ENCODE measurements at places on chromosomes 2 and 18.

DNA sequence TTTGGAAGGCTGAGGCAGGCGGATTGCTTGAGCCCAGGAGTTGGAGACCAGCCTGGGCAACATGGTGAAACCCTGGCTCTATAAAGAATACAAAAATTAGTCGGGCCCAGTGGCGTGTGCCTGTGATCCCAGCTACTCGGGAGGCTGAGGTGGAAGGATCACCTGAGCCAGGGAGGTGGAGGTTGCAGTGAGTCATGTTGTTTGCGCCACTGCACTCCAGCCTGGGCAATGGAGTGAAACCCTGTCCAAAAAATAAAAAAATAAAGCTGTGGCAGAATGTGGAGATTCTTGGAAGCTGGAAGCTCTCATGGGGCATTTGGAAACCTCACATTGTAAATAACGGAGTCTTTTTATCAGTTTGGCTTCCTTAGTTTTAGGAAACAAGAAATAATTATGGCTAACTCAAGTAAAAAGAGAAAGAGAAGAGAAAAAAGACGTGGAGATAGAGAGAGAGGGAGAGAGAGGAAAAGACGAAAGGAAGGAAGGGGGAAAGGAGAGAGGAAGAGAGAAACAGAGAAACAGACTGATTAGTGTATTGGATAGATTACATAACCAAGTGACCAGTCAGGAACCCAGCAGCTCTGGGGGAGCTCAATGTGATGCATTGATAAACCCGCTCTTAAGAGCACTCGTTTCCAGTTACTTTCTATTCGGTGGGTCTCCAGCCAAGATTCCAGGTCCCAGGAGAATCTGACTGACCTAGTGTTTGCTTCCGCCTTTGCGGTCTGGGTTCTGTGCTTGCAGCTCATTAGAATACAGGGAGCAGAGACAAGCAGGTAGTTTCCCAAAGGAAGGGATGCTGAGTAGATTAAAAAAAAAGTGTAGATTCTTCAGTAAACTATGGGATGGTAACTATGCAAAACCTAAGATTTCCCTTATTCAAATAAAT, 1.1 kb upstream of the SPAST start:
- peak; percentile 38 for DNase-seq

DNA sequence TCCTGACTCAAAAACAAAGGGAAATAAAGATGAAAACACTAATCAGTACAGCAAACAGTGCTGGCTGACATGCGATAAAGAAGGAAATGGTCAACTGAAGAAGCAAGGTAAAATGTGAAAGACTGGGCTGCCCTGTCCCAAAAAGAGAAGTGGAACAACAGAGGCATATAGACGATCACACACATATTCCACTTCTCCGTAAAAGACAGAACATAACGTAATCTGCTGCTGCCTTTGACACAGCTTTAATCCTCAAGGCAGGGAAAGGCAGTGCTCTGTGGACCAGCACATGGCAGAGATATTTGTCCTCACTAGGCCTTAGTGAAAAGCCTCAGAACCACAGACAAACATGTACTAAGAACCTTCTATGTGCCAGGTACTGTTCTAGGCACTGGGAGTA, 24.3 kb upstream of the REL start:
- no peak for DNase-seq

DNA sequence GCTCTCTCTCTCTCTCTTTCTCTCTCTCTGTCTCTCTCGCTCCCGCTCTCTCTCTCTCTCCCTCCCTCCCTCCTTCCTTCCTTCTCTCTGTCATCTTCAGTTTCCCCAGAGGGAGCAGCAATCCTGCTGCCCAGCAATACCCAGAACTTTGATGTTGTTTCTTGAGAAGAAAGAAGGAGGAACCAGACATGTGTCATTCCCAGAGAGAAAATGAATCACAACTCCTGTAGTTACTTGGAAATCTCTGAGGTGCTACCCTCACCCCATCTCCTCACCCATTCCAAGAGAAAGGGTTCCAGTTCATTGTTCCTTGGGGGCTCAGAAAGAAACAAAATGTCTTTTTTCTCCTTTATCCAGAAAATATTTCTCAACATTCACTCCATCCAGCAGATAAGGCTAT, 449.1 kb downstream of the TNS1 start:
- DNase-seq, result no peak

- no peak for DNase-seq
Observed at GRCh38 chr2:173419506-173419905, 64.8 kb downstream of the CDCA7 start.

GRCh38 chr2:172079416-172079815, 5.9 kb upstream of the DLX1 start:
- DNase-seq, result no peak

DNA sequence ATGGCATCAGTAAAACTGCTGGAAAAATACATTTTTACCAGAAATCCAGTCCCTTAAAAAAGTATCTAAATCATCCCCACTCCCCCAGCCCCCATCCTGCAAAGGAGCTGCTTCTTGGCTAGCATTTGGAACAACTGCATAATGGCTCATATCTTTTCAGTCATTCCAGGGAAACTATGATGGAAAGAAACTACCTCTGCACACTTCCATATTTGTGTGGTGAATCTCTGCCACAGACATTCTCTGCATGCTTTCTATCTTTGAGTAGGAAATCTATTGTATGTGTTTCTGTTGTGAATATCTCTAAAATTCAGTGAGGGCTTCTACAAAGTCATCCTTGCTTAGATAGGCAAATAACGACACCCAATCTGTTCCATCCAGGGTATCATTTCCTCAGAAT, 632.3 kb downstream of the LRP1B start:
- no peak for DNase-seq

DNA sequence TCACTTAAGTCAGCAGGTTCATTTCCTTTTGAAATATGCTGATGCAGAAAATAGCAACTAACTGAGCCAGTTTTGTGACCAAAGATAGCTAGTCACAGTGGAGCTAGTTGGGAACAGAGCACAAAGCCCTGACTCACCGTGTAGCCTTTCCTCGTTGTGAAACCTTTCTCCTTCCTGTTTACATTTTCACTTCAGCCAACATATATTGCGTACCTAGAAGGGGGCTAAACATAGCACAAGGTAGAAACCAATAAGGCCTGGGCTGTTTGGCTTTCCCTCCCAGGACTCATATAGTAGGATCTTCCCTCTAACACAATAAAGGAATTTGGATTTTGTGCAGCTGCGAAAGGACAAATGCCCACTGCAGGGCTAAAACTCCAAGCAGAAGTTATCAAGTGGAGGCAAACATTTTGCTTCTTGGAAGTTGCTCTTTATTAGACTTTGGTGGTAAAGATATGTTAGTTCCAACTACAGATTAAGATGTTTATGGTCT, 24.5 kb upstream of the LPIN2 start:
- DNase-seq, result peak; percentile 45

GRCh38 chr2:202121532-202122162, 48.6 kb downstream of the KIAA2012 start:
- no peak for DNase-seq

DNA sequence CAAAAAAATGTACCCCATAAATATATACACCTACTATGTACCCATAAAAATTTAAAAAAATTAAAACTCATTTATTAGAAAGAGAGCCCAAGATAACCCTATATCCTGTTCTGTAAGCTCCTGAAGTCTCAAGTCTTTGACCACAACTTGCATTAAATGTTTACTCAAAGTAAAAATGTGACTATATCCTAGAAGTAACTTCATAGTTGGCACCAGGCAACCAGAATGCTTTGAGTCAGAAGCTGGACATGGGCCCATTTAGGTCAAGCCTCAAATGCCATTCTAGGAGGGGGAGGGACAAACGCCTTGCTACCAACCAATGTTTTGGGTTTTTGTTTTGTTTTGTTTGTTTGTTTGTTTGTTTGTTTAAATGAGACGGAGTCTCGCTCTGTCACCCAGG, 9.3 kb upstream of the TBC1D8 start:
- DNase-seq, result no peak

DNA sequence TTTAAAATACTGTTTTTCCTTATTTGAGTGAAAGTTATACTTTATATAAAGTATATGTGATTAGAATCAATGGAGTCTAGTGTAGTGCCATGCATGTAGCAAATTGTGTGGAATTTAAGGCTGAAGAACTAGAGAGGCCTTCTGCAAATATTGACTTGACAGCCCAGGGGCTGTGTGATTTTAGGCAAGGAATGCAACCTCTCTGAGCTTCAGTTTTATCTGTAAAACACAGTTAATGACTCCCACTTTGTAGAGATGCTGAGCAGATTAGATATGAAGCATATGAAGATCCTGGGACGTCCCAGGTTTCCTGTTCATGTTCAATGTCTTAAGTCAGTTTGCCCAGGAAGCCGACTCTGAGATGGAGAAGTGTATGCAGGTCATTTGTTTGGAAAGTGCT, 83.4 kb upstream of the LTBP1 start:
- no peak for DNase-seq

- no peak for DNase-seq
Observed at GRCh38 chr2:239662413-239663120, 261.7 kb upstream of the HDAC4 start.

- no peak for DNase-seq
Observed at GRCh38 chr2:188752311-188752710, 221.9 kb upstream of the COL3A1 start.

GRCh38 chr2:58133395-58133794, 86.8 kb downstream of the VRK2 start:
- no peak for DNase-seq

GRCh38 chr2:174716785-174717184, 47.5 kb downstream of the CHRNA1 start:
- no peak for DNase-seq

DNA sequence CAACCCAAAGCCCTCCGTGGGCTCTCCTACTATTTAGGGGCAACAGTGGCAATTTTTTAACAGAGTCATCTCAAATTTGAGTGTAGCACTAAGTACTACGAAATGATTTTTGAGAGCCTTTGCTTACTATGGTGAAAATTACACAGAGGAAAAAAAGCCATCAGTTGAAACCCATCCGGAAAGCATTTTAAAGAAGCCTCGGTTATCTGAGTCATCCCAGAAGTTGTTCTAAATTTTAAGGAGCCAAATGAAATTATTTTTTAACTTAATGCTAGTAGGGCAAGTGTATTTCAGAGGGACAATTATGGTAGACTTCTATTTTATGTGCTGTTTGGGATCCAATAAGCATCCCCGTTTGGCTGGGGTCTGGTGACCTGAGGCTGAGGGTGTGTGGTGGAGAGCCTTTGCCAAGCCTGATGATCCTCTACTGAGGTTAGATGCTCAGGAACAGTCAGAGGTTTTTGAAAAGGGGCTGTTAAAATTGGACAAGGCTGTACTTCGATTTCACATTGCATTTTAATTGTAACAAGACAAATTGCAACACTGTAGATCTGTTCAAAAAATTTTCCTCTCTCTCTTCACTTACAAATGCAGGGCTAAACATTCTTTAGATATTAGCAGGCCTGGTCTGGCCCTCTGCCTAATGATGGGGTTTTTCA, 47.0 kb downstream of the RAPGEF4 start:
- DNase-seq, result no peak

DNA sequence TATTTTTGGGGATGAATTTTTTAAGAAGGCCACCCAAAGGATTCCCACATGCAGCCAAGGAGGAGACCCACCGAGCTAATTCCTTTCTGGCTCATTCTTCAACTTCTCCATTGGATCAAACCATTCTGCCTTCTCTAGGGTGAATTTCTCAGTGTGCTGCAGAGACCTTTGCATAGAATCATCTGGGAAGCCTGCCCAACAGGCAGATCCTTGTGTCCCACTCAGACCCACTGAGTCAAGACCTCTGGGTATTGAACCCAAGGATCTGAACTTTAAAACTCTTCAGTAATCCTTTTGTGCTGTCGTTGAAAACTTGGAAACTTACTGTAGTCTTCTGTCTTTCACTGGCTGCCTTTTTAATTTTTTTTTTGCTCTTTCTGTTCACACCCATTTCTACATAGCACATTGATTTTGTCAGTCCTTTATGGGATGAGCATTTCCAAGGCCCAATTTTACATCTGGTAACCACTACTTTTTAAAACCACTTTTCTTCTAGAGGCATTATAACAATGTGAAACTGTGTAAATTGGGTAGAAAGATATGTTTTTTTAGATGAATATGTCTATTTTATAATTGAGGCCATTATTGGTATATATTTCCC, 120.2 kb downstream of the TSN start:
- no peak for DNase-seq

GRCh38 chr2:181785691-181786344, 105.5 kb upstream of the NEUROD1 start:
- DNase-seq, result peak; percentile 41

DNA sequence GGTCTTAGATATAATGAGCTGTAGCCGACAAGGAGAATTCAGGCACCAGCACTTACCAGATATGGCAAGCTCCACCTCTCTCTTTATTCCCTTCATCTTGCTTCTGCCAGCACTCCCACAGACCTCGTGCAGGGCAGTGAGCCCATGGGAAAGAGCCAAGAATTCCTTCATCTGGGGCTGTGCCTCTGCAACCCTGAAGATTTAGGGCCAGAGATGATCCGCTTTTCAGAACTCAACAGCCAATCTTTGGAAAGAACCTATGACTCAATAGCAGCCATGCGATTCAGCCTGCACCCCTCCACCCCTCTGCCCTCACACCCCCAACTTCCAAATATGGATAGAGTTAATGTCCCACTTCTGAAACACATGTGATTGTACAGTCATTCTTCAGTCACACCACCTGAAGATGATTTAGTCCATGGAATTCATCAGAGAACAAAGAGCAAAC, 533.7 kb upstream of the TNP1 start:
- DNase-seq, result peak; percentile 67

DNA sequence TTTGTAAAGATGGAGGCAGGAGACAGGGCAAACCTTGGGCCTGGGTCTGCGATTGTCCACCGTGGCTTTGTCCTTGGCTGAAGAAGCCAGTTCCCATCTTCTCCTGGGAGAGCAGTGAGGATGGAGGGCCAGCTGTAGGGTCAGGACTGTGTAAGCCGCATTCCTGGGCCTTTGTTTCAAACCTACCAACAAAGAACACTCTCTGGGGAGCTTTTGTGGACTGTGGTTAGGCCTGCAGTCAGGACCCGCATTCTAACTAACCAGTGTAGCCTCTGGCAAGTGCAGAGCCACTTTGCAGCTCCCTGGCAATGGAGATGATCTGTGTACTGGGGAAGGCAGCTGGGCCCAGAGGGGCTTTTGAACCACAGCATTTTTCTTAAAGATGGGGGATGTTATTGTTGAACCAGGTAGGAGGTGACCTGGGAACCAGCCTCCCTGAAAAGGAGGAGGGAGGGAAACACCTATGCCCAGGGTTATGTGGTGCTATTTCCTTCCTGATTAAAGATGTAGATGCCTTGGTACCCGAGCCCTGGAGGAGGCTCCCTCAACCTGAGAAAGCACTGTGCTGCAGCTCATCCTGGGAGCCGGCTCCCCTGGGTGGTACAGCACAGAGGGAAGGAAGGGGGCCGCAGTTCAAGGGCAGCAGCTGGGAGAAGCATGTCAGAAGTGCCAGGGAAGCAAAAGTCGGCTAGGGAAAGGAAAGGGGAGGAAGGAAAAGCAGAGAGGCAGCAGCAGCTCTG, 12.7 kb upstream of the SMAD4 start:
- DNase-seq, result no peak

- DNase-seq, result no peak
Observed at GRCh38 chr2:158507141-158507540, 50.4 kb downstream of the PKP4 start.

GRCh38 chr18:24725644-24726415, 265.4 kb downstream of the HRH4 start:
- no peak for DNase-seq

Data from skeletal muscle cell (primary cell).